Activated naive CD8-positive, alpha-beta T cell treated with anti-CD3 and anti-CD28 coated beads for 36 hours (primary cell): ENCODE measurements at places on chromosomes 16 and 17.
A peak's percentile ranks its signal among the peaks of the same experiment; 100 is the strongest.

DNA sequence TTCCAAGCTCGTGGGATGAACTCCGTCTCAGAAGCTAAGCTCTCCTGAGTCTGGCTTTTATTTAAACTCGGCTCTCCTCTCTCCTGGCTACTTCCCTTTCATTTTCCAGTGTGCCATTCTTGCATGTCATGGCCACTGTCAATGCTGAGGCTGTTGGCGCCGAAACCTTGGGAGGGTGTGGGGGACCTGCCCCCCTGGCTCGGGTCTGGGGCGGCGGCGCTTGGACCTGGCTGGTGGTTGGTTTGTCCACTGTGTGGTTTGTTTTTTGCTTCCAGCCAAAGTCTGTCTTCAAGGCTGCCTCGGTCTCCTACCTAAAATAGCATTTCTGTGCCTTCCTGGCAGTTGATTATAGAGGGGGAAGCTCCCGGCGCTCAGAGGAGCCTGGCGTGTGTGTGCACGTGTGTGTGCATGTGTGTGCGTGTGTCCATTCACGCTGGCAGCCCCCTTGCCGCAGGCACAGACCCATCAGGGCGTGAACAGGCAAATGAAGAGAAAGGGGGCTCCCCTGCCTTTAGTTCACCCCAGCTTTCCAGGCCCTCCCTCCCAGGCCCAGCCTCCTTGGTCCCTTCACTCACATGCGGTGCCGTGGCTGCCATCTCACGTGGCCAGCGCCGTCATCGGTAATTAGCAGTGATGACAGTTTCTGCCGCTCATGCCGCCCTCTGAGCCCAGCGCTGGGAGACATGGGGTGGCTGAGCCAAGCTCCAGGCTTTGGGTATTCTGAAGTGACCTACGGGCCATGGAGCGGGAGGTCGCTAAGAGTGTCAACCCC is 179.9 kb downstream of the SEC14L1 start:
- DNase-seq, result no peak

DNA sequence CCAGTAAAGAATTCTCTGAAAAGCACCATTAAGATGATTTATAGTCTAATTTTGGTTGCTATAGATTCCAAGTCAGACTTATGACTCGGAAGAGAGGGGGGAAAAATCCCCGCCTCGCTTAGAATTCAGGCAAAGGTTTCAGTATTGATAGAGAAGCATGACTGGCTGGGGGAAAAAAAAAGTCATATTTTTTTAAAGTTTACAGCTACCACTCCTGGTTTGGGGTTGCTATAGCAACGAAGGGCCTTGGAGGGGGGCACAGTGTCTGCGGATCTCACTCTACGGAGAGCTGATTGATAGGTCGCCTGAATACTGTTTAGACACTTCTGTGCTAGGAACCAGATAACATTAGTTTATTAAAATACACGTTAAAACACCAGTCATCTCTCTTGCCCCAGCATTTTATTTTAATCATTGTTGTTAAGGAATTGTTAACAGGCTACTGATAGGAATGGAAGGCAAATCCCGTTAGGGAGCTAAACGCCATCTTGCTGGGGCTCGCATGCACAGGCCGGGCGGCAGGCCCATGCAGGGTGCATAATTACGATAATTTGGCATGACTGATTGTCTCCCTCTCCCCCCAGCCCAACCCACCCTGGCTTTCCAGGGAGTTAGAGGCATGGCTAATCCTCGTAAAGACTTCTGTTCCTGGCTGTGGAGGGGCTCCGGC is 380.0 kb upstream of the XYLT1 start:
- no peak for DNase-seq

GRCh38 chr17:1574697-1575471 is 12.3 kb upstream of the PITPNA start:
- no peak for DNase-seq

DNA sequence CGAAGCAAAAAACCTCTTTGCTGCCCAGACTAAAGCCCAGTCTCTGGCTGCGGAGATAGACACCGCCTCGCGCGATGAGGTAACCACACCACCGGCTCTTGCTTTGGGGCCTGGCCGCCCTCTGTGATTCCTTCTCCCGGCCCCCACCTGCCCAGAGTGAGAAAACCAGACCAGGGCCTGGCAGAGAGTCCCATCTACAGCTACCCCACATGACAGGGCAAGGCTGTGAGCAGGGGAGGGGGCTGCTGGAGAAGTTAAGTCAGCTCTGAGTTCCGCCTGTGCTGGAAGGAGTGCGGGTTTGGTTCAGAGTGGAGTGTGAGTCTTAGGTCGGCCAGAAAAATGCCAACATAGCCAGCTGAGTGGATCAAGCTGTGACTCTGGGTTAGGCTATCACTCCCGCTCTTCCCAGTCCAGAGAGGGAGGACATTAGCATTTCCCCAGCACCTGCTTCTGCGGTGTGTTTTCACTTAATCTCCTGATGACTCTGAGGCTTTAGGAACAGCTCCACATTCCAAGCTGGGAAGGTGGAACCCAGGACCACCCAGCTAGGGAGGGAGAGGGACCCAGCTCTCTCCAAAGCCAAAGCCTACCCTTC is 139.0 kb downstream of the RAB11FIP4 start:
- DNase-seq, result no peak

DNA sequence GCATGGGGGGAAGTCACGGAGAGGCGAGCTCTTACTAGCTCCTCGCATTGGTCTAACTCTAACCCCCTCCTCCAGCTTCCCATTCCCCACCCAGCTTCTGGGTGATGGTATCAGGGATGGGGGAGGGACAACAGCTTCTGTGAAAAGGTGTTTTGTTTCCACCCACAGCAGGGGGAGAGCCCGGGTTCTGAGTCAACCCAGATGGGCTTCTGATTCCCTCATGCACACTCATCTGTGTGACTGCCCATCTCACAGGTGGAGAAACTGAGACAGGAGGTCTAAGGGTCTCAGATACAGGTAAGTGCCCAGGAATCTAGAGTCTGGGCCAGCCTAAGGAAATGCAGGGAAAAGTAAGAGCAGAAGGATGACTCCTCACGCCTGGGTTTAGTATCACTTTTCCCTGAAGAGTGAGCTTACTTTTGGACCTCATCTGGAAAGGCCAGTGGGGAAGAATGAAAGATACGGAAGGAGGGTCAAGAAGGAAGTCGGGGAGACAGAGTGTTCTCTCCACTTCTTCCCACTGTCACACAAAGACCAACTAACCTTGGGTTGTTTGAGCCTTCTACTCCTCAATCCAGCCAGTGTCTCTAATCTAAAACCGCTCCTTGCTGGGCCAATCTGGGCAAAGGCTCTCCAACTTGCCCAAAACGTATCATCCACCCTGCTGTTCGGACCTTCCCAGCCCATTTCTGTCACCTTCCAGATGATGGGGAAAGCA is 3.1 kb upstream of the TLCD2 start:
- no peak for DNase-seq

- no peak for DNase-seq
Observed at GRCh38 chr17:16939606-16940115, 32.3 kb downstream of the TNFRSF13B start.

DNA sequence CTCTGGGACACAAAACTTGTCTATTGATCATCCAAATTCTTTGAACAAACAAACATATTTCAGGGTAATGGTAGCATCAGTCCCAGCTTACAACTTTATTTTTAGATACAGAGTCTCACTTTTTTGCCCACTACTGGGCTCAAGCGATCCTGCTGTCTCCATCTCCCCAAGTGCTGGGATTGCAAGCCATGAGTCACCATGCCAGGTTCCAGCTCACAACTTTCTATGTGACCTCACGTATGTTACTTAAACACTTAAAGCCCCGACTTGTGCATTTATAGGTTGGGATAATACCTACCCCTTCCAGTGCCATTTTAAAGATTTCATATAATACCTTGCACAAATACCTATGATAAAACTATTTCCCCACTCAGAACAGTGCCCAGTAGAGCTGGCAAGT is 42.0 kb upstream of the KSR1 start:
- DNase-seq, result no peak

DNA sequence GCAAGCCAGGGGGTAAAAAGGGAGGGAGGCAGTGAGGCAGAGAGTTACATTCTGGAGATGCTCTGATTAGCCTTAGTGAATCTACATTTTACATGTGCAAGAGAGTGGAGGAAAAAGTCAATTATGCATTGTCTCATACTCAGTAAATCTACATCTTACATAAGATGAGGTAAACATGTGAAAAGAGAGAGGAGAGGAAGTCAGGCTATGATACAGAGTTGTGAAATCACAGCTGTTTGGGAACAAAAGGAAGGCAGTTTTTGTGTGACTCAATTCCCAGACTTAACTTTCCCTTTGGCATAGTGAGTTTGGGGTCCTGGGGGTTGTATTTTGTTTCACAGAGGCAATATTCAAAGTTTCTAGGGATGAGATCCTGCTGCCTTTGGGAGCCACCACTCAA is 67.8 kb downstream of the GP2 start:
- no peak for DNase-seq

DNA sequence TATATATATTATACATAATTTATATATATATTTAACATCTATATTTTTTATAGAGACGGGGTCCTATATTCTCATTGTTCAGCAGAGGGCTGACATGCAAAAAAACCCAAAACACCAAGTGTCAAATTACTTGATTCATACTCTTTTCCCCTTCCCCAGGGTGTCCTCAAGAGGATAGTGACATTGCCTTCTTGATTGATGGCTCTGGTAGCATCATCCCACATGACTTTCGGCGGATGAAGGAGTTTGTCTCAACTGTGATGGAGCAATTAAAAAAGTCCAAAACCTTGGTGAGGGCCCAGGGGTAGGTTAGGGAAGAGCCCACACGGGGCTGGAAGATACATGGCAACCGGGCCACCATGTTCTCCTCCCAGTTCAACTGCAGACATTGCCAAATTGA is 11.0 kb downstream of the ITGAM start:
- DNase-seq, result no peak

- no peak for DNase-seq
Observed at GRCh38 chr16:83937922-83938885, 14.8 kb upstream of the OSGIN1 start.

- no peak for DNase-seq
Observed at GRCh38 chr17:44707755-44708400, 587 bp upstream of the DBF4B start.

DNA sequence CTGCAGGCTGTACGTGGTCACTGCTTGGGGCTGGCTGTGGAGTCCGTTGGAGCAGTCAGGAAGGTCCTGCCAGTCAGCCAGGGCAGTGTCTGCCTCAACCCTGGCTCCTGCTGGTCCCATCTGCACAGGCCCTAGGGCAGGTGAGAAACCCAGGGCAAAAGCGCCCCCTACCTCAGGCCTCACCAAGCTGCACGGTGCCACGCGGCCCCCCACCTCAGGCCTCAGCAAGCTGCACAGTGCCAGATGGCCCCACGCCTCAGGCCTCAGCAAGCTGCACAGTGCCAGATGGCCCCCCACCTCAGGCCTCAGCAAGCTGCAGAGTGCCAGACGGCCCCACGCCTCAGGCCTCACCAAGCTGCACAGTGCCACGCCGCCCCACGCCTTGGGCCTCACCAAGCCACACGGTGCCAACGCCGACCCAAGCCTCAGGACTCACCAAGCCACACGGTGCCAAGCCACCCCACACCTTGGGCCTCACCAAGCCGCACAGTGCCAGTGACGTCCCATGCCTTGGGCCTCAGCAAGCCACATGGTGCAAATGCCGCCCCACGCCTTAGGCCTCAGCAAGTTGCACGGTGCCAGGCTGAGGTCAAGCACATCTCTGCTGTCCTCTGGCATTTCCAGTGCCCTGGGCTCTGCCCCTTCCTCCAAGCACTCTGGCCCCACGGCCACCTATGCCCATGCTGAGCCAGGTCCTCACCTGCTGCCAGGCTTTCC is 5.5 kb downstream of the TMEM204 start:
- peak; percentile 51 for DNase-seq

DNA sequence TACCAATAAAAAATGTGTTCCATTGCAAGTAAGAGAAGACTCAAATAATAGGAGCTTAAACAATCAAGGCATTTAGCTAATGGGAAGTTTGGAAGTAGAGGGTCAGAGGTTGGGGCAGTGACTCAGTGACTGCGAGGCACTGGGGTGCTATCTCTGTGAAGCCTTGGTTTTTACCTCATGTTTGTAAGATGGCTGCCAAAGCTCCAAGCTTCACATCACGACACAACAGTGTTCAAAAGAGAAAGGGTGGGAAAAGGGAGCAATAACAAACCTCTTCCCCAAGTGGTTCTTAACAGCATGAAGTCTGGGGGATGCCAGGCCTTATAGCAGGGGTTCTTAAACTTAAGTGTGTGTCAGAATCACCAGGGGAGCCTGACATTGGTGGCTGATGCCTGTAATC is 26.6 kb upstream of the GPRC5B start:
- DNase-seq, result no peak

DNA sequence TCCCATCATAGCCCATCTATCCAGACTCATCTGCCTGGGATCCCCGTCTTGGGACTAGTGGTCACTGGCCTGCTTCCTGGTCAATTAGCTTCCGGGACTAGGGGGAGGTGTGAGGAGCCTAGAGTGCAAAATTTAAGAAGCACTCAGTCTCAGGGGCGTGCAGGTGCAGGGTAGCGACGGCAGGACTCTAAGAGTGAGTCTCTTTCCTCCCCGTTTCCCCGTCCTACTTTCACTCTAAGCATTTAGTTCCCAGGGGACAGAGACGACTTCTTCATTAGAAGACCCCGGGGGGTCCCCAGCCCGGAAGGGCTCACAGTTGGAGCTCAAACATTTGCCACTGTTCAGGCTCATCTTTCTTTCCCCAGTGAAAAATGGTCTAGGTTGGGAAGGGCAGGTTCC is 677 bp upstream of the ZNHIT3 start:
- no peak for DNase-seq

DNA sequence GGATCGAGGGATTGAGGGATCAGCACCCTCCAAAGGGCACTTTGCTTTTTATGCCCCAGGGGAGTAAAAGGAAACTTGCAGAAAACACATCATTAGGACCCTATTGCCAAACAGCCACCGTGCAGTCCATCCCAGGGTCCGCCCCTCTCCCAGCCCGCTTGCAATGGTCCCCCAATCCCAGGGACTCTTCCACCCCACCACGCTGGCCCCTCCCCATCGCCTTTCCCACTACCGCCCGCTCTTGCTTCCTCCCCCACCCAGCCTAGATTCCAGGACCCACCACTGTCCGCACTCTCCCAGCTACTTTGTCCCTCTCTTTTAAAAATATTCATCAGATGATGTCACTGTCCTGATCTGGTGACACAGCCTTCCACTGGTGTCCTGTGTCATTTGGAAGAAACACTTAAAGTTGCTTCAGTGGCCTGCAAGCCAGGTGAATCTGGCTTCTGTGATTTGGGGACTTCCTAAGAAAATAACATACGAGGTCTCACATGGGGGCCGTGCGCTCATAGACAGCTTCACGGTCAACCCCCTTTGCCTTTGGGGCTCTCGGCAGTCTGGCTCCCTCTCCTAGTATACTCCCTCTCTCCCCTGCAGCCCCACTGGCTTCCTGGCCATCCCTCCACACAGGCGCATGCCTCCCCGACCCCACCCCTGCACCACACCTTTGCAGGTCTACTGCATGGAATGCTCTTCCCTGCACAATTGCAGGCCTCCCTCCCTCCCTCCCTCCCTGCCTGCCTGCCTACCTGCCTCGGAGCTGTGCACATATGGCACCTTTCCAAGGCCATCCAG is 127.9 kb downstream of the RBFOX3 start:
- no peak for DNase-seq
